ENCODE measurements at places on chromosomes 7 and 10. TPM values are rescaled to one million over a fixed set of nuclear protein-coding genes. Genes with fewer than 3 reads are reported as not detected.

DNA sequence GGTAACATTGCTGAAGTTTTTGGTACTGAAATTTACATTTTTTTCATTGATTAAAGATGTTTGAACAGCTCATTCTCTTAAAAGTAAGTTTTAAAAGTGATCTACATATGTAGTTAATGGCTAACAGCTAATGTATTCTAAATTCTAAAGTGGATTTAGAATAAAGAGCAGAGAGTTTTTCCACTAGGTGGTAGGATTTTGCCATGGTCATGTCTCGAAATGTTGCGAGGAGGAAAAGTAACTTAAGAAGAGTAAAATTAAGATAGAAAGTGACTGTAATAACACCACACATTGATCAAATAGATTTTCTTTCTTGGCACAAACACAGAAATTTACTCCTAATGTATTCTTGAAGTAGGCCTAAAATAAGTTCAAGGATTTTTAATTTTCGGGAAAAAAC, 19.8 kb downstream of the LSMEM1 start:
- no peak for DNase-seq

The WDR86 gene
- 1.1 TPM for total RNA-seq

The CTAGE8 gene
- total RNA-seq: not detected

DNA sequence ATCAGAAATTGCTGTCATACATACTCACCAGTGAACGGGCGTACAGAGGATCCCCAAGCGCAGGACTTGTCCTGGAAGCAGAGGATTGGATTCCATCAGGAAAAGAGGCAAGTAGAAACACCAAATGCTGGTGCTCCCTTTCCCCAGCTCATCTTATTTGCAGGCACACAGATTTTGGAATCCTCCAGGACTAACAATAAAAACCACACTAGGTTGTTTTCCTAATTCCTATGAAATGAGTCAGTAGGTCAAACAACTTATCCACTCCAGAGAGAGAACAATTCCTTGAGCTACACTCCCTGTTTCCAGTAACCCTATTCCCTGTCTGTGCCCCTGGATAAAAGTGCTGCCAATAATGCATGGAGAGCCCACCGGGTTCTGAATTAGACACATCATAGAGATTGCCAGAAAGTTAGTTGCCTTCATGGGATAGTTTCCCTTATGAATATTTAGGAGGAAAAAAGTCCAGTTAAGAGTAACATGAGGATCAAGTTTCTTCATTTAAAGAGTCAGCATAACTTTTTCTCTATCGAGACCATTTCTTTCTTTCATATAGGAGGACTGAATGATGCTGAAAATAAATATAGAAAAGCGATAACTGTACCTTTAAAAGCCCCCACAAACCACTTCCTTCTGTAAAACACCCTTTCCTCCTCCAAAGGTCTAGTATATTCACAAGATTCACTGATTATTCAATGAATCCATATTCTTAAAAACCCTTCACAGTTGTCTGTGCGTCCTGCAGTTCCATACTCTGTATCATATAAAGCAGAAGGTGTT, 178.3 kb upstream of the KLF14 start:
- no peak for DNase-seq

- no peak for DNase-seq
Observed at GRCh38 chr10:90018819-90019218, 317.4 kb downstream of the KIF20B start.

The KLF6 gene
- total RNA-seq: 216 TPM

- DNase-seq: no peak
Observed at GRCh38 chr7:121000081-121000983, 11.8 kb downstream of the CPED1 start.

GRCh38 chr7:132255898-132256297, 320.4 kb downstream of the PLXNA4 start:
- no peak for DNase-seq

DNA sequence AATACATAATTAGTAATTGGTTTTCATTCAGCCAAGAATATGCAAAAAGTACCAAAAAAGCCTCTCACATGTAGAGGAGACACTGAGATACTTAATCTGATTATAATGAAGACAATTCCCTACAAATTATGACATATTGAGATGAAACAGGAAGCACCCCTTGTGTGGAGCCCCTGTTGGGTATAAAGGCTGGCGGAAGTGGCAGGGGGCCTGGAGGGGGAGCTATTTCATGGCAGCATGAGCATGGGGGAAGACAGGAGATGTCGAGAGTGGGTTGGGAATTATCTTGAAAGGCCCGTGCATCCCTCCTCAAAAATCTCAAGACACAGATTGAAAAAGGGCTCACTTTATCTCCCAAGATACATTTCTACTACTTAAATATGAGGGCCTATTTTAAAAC, 96.9 kb downstream of the PIP4K2A start:
- DNase-seq: no peak

DNA sequence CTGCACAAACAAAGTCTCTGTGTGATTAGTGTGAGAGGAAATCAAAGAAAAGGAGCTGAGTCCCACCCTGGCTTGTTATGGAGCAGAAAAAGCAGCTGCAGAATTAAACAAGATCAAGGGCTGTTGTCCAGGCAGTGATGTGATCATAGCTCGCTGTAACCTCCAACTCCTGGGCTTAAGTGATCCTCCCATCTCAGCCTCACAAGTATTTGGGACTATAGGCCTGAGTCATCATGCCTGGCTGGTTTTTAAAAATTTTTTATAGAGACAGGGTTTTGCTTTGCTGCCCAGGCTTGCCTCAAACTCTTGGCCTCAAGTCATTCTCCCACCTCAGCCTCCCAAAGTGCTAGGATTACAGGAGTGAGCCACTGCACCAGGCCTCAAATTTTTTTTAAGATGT, 88.9 kb downstream of the IPMK start:
- no peak for DNase-seq

- DNase-seq: no peak
Observed at GRCh38 chr7:64625114-64626082, 40.5 kb upstream of the ZNF107 start.

DNA sequence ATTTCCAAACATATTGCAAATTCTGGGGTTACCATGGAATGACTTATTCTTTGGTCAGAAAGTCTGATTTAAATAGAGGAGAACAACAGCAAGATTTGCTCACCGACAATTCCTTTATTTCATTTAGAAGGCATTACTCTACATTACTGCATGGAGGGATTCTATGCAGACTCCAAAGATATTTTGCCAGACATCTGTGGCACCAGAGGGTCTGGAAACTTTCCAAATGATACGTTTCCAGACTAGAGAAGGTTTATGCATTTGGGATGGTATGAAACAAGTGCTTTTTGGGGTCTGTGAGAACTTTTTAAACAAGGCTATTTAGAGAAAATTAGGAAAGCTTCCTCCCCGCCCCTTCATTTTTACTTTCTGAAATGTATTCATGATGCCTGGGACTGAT, 125.3 kb downstream of the SAMD9 start:
- DNase-seq: no peak

DNA sequence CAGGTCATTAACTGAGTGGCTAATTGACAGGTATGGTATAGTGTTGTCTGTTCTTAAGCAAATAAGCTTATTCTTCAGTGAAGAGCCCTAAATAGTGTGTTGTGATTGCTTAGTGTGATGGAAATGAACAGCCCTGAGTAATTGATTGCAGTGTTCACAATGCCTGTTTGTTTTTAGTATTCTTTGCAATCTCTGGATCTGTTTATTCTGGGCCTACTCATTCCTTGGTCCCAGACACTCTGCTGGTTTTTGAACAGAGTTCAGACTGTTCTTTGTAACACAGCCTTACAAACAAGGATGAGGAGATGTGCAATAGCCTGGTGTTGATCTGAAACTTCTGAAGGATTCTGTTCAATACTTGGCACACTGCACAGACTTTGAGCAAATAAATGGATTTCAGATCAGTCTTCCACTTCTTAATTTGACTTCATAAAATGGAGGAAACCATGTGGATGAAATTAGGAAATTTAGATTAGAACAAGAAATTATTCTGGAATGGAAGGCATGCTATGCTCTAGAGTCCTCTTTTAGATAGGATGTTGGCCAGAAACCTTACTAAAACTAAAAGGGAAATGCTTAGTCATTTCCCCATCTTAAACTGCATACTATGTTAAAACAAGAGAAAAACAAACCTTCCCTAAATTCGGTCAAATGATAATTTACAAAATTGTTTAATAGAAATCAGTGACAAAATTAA, 444.2 kb upstream of the SEMA3D start:
- no peak for DNase-seq

DNA sequence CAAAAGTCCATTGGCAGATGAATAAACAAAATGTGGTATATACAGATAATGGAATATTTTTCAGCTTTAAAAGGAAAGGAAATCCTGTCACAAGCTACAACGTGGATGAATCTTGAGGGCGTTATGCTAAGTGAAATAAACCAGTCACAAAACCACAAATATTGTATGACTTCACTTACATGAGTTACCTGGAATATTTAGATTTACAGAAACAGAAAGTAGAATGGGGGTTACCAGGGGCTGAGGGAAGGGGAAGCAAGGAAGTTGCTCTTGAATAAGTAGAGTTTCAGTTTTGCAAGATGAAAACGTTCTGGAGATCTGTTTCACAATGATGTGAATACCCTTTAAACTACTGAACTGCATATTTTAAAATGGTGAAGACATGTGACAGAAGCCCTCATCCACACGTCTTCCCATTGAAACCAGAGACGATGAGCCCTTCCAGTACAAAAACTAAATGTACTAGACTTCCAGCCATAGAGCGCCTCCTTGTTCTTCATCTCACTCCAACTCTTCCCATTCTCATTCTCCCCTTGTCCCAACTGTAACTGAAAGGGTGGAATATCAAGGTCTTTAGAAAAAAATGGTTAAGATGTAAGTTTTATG, 62.4 kb downstream of the MICU1 start:
- DNase-seq: no peak

- no peak for DNase-seq
Observed at GRCh38 chr10:110864662-110865140, 7.0 kb upstream of the PDCD4 start.

DNA sequence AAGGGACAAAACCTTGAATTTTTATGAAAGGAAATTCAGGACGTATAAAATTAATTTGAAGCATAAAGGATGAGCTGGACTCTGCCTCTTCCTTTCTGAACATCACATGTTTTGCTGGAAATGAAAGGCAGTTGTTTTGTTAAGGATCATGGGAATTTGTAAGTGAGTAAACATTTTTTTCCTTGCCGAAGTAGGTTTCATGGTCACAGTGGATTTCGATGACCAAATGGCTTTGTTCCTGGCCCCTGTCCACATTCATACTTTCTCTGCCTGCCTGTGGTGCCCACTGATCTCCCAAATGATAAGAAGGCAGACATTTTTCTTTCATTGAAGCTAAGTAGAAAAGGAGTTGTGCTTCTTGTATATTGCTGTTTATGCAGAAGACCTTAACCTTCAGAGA, 104.2 kb downstream of the ARID5B start:
- DNase-seq: no peak

- no peak for DNase-seq
Observed at GRCh38 chr7:1992554-1992953, 240.2 kb downstream of the MAD1L1 start.

DNA sequence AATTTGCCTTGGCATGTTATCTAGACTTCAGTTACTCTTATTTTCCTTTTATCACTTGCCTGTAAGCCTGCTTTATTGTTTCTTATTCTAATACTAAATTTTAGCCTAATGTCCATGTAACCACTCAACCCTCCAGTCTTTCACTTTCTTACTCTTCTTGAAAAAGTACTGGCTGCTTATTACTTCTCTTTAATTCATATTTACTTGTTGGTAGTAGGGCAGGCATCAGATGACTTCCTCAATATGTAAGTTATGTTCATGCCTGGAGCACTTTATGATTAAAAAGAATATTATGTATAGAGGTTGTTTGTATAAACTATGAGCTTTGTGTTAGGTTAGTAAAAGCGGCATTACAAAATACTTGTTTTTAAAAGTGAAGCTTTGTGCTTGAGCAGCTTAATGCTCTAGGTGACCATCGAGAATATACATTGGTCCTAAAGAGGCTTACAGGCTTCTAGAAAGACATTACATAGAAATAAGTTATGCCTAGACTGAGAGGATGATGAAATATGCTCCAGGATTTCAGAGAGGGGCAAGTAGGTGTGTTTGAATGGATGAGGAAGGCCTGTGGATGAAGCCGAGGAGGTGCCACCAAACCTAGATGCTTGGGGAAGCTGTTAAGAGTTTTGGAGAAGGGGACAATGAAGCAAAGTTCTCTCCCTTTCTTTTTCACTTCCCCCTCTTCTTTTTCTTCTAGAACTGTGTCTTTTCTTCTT, 207.1 kb upstream of the HDAC9 start:
- no peak for DNase-seq

DNA sequence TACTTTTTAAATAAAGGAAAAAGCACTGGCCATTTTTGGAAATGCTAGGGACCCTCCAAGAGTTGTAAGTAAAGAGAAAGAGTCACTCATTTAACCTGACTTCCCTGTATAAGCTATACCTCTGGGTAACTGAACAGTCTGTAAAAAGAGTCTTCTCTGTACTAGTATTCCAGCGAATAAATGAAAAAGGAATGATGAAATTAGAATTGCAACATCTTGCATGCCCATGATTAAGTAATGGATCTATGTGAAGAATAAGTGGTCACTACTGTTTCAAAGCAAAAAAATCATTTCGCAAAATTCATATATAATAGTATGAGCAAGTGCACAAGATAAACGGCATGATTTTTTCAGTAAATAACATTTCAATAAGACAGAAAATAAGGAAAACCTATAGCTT, 116.8 kb downstream of the ZFAND4 start:
- no peak for DNase-seq

DNA sequence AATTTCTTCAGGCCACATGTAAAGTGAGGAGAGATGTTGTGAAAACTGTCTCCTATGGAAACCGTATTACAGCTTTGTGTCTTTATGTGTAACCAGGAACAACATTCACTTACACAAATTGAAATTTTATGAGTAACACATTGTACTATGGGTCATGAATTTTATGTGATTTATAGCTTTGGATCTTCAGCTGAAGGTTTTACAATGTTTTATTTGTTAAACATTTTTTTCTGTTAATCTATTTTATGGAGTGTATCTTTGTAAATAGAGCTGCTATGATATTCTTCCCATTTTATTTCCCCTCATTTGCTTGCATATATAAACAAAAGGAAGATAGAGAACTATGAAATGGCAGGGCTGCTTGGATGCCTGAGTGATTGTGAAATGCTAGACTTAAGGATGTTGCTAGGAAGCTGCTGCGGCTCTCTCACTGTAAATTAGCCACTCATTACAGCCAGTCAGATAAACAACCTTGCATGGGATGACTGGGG, 104.5 kb upstream of the PCLO start:
- no peak for DNase-seq

GRCh38 chr7:121406944-121407343, 10.8 kb upstream of the FAM3C start:
- no peak for DNase-seq

The MYH16 gene
- not detected for total RNA-seq

DNA sequence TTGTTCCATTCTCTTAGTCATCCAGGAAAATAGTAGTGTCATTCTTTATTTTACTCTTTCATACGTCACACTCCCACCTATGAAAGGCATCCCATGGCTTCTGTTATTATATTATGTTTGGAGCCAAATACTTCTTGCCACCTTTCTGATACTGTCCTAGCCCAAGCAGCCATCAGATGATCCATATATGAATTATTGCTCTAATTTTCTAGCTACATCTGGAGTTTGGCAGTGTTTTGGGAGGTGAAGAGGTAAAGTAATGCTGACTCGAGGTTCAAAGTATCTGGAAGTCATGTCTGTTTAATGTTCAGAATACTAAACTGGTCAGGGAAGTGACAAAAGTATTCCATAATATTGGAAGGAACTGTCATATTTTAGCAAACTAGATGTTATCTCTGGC, 362.5 kb downstream of the GPR37 start:
- DNase-seq: no peak

- no peak for DNase-seq
Observed at GRCh38 chr7:143401265-143401664, 7.4 kb downstream of the EPHA1 start.

- DNase-seq: no peak
Observed at GRCh38 chr7:143252006-143252405, 11.2 kb upstream of the GSTK1 start.

The GDF10 gene
- total RNA-seq: 8.4 TPM
